Activated CD4-positive, CD25-positive, alpha-beta regulatory T cell (primary cell): ENCODE measurements at places on chromosomes 6 and 20.

- DNase-seq = no peak
Measured at GRCh38 chr6:145082359-145082758, 653.0 kb downstream of the EPM2A start.

- no peak for DNase-seq
Measured at GRCh38 chr6:169556758-169557548, 144.9 kb downstream of the WDR27 start.

DNA sequence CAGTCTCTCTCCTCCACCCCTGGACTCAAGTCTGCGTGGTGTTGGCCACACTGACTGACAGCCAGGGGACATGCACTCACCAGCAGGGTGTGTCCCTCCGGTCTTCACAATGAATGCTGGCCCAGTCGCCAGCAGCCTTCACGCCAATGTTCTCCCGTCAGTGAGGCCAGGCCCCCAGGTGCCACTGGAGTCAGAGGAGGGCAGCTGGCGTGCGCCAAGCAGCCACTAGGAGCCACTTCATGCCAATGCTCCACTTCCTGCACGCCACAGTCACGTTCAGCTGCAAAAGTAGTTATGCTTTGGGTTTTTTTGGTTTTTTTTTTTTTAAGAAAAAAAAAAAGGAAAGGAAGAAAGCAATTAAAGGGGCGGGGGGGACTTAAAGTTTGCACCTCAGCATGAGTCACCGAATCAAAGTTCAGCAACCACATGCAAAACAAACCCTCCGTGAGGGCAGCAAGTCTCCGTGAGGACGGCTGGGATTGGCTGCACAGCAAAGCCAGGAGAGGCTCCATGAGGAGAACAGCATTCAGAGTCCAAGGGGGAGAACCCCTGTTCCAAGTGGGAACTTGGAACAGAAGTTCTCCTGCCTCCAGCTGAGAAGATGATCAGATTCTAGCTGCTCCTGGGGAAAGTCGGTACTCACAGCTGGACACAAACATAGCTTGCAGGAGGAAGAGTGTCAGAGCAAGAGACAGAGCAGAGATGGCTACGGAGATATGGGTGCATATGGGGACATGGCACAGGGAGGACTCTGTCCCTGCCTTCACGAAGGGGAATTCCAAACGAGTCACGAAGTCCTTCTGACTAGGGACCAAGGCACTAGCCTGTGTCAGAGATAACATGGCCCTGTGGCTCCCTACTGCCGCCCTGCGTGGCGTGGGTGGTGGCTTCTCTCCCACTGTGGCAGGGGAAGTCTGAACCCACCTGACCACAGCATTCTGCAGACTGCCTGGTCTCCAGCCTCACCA lies at the start of gene ZC3H12D:
Gene ZC3H12D (minus strand): TSS at position 282 of the 968 bp plus-strand sequence. CDS start 10,471 bp downstream, outside the sequence.
- peak; percentile 70 for DNase-seq

GRCh38 chr6:96727144-96727543 lies 110.1 kb downstream of the GPR63 start:
- no peak for DNase-seq

GRCh38 chr6:156953479-156954146 lies 176.4 kb downstream of the ARID1B start:
- DNase-seq = no peak
